ENCODE measurements at places on chromosomes 2 and 18.

DNA sequence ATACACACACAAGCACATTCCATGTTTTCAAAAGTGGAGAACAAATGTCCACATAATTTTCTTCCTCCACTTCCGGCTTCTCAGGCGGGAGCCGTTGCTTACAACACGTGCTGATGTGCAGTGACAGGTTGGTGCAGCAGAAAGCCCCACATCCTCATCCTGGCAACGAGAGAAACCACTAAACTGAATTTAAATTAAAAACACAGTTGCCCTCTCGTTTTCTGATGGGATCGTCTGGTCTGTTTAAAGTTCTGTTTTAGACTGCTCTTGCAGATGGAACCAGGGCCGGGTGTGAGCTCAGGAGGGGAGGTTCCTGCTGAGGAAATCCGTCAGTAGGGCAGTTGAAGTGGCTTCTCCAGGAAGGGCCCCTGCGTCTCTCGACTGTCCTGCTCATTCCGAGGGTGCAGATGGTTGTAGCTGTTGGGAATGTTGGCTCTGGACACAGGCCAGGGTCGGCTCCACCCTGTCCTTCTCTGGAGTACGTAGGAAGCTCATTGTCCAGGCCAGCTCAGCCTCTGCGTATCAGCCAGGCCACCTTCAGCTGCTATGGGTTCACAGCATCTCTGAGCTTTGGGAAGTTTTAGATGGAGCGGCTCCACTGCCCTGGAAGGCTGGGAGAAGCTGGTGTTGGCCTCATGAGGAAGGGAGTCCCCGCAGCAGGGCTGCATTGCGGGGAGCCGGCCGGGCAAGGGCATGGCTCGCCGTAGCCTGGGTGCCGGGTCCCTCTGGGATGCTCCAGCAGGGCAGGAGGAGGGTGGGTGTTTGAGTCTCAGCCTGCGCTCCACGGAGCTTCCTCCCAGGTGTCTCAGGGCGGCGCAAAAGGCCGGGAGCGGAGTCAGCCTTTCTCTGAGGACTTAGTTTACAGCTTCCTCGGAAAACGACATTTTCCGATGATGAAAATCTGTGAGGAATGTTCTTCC, 58.3 kb downstream of the NFATC1 start:
- no peak for DNase-seq

DNA sequence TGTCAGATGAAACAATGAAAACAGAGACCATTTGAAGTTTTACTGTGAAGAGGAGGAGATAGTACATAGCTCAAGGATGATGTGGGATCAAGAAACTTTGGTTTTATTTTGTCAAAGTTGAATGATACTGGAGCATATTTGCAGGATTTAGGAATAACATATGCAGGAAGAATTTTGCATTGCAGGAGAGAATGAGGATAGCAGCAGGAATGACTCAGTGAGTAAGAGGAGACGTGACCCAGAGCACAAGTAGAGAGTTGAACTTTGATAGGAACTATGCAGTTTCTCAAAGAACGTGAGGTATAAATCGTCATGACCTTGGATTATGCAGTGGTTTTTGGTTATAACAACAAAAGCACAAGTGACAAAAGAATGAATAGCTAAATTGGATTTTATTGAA, 47.7 kb downstream of the MAPRE2 start:
- DNase-seq: no peak

DNA sequence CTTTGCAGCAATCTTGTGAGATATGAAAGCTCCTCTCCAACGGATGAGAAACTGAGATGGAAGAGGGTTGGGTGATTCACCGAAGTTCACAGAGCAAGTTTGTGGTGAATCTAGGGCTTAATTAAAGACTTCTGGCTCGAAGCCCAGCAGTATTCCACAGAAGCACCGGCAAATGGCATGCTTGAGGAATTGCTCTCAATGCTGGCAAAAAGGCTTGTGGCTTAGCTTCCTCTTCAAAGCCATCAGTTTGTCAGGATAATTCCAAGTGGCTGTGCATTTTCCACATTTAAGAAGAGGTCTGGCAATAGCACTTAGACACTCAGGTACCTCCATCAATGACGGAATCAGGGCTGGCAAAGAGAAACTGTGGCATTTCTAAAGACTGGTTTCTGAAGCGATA, 98.7 kb upstream of the SLC66A3 start:
- DNase-seq: no peak

- DNase-seq: no peak
Observed at GRCh38 chr2:43340945-43341356, 114.5 kb upstream of the ZFP36L2 start.

GRCh38 chr2:73931531-73932500, 5.1 kb downstream of the DGUOK start:
- DNase-seq: no peak

GRCh38 chr18:29523371-29523770, 1346.4 kb upstream of the CDH2 start:
- no peak for DNase-seq

DNA sequence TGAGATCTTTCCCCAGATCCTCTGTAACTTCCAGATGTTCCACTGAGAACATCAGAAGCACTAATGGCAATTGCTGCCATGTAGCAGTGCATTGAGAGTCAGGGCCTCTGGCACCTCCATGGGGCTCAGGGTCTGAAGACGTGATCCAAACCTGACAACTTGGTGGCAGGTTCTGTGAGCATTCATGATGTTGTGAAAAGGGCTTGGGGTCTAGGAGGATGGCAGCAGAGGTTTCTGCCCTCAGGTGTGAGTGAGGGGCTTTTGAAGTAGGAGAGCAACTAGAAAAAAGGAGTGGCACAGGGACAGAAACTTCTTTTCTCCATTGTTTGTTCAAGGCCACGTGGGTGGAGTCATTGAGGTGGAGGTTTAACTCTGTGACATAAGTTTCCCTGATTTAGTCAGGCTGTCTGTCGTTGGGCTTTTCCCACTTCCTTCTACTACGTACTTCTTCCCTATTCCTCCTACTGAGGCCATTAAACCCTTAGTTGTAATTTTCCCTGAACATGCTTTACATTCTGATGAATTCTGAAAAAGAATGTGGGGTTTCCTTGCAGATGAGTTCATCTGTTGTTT, 13.1 kb downstream of the CFLAR start:
- DNase-seq: no peak

DNA sequence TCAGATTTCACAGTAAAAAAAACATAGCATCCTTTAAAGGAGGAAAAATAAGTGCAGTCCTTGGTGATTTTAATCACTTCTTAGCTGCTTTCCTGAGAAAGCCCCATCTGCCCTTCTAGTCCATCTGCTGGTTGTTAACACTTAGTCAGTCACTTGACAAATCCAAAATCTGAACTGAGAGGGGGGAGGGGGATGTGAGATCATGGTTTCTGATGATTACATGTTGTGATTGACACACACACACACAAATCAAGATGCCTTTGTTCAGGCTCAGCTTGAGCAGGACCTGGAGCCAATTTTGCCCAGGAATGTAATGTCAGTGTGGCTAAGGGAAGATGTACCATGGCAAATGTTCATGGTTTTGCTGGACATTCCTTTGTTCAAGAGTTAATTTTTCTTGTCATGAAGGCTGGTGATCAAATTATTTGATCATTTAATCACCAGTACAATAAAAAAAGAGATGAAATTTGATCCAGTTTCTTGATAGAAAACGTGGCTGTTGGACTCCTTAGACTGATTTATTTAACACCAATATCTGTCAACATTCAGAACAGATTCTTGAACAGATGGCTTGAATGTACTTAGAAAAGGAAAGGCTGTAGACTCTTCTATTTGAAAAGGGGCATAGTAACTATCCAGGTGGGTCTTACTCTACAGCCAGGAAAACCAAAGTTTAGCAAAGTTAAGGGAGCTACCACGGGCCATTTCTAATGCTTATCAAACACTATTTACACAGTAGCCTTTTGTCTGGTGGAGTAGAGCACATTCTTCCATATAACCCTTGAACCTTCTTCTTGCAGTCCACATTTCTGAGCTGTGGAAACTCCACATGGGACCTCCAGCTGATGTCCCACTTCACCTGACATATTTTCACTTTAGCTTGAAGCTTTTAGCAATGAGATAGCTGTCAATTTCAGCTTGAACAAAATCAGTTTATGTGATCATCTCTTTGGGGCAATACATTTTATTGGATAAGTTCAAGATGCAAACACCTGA, 408.7 kb downstream of the PIK3C3 start:
- DNase-seq: no peak

DNA sequence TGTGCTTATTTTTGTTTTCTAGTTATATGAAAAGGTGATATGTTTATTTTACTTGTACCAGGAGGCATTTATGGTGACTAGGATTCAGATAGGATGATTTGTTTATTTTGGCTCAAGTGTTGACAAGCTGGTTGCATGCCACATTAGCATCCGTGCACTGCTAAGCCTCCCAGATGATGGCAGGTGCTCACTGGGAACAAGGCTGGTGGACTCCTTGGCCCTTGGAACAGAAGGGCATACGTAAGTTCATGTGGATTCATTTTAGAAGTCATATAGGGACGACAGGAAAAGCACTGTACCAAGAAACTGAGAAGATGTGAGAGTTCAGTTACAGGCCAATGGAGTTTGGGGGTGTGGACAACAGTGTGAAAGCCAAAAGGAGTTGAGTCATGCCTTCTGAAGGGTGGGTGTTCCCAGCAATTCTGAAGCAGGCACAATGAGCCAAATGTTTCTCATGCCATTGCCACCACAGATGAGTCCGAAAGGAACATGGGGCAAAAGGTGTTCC, 166.2 kb downstream of the PHLPP1 start:
- no peak for DNase-seq
